ENCODE measurements at places on chromosomes 1 and 21.

DNA sequence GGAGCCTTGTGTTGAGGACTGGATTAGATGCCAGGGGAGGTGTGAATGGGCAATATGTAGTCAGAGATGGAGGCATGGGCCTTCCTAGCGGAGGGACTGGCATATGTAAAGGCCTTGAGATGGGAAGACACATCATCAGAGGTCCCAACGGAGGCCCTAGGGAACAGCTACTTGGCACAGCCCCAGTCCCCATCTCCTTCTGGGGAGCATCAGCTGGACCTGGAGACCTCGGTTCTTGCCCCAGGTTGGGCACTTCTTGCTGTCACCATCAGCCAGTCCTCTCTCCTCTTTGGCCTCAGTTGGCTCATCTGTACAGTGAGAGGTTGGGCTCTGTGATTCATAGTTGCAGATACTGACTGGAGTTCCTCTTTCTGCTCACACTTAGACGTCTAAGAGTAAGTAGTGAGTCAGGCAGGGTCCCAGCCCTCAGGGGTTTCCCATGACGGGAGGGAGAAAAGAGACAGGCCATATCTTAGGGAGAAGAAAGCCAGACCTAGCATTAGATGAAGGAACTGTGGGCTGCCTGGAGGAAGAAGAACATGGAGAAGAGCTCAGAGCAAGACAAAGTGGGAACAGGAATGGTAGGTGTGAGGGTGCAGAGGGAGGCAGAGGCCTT, 3.4 kb upstream of the MARCKSL1 start:
- no peak for DNase-seq

- DNase-seq = no peak
Observed at GRCh38 chr1:82269431-82269830, 468.7 kb downstream of the ADGRL2 start.

DNA sequence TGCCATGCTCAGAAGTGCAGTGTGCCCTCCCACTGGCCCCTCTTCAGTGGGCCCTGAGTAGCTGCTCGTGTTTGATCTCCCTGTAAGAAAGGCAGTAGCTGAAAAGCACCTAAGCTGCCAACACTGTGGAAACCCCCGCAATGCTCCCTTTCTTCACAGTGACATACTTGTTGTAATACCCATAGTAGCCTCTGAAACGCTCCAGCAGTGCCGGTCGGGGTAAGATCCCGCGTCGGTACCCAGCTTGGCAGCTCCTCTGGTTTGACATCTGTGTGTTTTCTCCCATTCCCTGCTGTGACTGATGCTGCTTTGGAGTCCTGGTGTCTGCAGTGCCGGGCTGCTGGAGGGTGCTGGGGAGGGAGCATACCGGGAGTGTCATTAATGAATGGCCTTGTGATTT, 3.6 kb downstream of the CHAF1B start:
- DNase-seq = no peak

DNA sequence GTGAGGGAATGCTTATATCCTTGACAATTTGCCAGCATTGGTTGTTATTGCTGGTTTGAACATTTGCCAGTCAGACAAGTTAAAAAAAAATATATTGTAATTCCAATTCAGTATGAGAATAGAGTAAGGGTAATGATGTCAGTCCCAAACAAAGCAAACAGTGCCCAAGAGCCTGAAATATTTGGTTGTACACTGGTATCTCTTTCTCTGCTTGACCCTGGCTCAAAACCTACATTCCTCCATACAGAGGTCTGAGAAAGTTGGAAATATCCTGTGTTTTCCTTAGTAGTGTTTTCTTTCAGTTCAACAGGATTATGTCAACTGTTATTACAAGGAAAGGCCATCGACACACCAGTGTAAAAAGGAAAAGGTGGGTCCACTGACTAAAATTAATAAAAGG, 145.6 kb downstream of the MRPL39 start:
- DNase-seq = no peak

GRCh38 chr21:38244885-38245869, 11.6 kb upstream of the KCNJ15 start:
- no peak for DNase-seq

GRCh38 chr1:108533351-108534083, 26.4 kb upstream of the EEIG2 start:
- DNase-seq = no peak

GRCh38 chr1:3244025-3244926, 175.3 kb downstream of the PRDM16 start:
- DNase-seq = no peak

DNA sequence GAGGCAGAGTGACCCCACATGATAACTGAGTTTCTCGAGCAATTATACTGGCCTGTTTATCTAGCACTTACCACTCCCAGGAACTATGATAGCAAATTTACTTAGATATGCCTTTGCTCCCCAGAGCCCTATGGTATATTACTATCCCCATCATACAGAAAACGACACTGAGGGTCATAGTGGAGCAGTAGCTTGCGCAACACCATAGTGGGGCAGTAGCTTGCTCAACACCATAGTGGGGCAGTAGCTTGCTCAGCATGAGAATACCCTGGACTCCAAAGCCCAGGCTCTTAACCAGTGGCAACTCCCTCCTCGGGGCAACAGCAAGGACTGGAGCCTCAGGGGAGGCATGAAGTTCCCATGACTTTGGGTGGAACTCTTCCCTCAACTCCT, 211.9 kb downstream of the NPHP4 start:
- DNase-seq = no peak

- DNase-seq = no peak
Observed at GRCh38 chr1:218636548-218636947, 291.4 kb downstream of the TGFB2 start.

GRCh38 chr1:242828828-242829227, 304.3 kb upstream of the PLD5 start:
- DNase-seq = no peak

All from NCI-H1092 treated with DMSO at 0.1 percent for 48 hours (cell line).